ENCODE measurements at places on chromosomes 1 and 21.

DNA sequence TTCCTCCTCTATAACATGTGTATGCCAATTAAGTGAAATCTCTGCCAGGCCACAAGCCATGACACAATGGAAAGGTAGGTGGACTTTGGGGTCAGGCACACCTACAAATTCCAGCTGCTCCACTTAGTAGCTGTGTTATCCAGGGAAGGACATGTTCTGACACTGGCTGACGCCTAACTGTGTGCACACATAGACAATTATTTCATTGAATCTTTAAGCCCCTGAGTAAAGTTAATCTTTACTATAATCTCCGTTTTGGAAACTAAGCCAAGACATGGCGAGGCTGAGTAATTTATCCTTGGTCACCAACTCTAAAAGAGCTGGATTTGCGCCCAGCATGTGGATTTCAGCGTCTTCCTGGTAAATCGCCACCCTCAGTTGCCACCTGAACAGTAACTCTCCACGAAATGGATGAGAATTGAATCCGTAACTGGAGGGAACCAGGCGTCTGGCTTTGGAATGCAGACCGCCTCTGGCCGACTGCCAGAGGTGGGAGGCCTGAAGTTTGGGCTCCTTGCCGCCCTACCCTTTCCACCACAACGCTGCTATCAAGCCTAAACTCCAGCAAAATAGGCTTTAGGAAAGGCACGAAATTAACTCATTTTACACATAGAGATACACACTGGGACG, 888 bp upstream of the SNRPE start:
- no peak for DNase-seq

GRCh38 chr1:111142356-111142975, 2.4 kb downstream of the CEPT1 start:
- DNase-seq, result no peak

DNA sequence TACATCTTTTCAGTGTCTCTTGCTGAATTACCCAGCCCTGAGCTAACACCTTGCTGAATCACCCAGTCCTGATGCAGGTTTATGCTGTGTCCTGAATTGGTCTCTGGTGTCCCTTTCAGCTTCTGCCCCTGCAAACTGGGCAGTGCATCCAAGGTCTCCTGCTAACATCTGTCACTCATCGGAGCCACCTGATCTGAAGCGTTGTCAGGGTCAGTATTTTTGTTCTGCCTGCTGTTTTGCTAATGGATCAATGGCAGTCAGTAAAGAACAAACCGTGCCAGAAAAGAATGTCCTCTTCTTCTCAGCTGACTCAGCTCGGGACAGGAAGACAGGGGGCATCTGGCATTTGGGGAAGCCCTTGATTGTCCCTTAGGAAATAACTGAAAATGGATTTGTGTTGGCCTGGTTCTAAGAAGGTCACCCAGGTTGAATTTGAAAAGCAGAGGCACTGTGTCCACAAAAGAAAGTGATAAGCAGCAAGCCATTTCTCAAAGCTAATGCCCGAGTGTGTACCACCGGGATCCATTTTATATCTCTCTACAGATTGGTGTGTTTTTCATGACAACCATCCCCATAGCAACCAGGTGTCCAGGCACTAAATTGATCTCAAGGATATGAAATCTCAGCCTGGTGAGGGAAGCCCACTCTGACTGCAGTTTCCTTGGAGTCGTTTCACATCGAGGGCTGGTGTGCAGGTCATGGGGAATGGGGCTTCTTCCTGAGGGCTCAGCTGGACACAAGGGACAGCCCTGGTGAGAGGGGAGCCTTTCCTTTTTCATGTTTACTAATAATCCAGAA, 109.7 kb upstream of the IRF2BP2 start:
- no peak for DNase-seq

GRCh38 chr1:201870397-201870796, 18.3 kb upstream of the SHISA4 start:
- no peak for DNase-seq

- DNase-seq, result no peak
Measured at GRCh38 chr1:157799996-157800395, 19.9 kb downstream of the FCRL1 start.

- DNase-seq, result no peak
Measured at GRCh38 chr1:178168536-178168935, 74.6 kb downstream of the RASAL2 start.

GRCh38 chr1:221912230-221912629, 170.3 kb upstream of the DUSP10 start:
- no peak for DNase-seq

DNA sequence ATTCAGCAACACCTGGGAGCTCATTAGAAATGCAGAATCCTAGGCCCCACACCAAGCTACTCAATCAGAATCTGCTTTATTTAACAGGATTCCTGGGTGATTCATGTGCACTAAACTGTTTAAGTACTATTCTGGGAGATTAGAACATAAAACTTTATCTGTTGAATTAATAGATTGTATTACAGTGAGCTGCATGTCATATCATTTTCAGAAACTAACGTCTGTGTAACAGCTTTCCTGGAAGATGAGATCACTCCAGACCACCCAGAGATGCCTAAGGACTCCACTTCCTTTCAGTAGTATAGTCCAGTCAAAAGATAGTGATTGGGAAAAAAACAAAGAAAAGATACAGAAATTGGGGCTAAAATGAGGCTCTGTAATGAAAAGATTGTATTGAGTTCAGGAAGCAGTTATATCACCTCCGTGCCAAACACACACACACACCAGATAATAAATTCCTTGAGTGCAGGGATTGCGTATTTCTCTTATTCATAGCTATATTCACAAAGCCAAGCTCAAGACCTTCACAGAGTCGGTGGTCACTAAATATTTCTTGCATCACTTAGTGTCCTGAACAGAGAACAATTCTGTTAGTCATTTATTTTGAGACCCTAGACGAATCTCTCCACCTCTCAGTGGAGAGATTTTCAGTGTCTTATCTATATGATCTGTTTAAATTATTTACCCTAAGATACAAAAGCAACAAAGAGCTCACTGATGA, 178.2 kb downstream of the DSCAM start:
- DNase-seq, result no peak

- DNase-seq, result no peak
Measured at GRCh38 chr1:99849413-99849743, 783 bp upstream of the AGL start.

- no peak for DNase-seq
Measured at GRCh38 chr1:192005976-192006375, 152.3 kb upstream of the RGS18 start.

DNA sequence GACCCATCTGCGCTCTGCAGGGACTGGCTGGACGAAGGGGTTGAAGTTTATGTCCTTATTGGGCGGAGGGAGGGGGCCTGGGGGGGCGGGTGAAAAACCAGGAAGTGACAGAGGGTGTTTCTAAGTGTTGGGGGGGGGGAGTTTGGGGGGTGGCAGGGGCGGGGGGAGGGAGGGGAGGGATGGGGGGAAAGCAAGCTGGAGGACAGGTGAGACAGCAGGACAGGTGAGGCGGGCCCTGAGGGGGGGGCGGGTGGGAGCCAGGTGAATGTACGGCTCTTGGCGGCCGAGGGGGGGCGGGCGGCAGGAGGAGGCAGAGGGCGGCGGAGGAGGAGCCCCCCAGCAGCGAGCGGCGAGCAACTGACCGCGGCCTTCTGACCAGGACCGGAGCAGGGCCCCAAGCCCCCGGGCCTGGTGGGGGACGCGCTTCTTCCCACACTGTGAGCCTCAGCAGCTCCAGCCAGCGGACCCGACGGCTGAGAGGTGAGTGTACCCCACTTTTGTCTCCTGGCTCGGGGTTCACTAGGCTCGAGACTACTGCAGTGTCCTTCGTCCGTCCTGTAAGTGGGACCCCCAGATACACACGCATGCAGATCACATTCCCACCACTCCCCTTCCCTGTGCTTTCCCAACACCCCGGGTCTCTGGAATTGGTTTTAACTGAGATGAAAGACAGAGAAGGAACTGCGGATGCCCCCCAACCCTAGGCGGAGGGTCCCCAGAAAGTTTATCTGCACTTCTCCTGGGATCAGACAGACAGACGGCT, at the start of gene ZBTB7B:
Gene ZBTB7B (plus strand): TSS at position 339 of the 763 bp plus-strand sequence. CDS start 11,859 bp downstream, outside the sequence.
- DNase-seq, result peak; percentile 75

DNA sequence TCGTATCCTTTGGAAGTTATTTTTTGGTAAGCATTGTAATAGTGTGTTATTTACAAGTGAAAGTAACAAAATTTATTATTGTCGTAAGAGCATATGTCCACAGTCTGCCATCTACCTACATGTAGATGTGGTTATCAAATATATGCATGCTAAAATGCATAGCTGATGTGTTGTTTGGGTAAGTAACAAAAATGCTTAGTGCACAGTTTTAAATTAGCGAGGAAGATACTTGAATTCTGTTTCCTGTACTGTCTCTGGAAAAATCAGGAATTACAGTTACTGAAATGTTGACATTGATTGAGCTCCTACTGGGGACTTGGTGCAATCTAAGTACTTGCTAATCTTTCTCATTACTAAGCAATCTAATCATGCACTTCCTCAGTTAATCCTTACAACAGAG, 14.3 kb downstream of the WDR64 start:
- DNase-seq, result no peak

DNA sequence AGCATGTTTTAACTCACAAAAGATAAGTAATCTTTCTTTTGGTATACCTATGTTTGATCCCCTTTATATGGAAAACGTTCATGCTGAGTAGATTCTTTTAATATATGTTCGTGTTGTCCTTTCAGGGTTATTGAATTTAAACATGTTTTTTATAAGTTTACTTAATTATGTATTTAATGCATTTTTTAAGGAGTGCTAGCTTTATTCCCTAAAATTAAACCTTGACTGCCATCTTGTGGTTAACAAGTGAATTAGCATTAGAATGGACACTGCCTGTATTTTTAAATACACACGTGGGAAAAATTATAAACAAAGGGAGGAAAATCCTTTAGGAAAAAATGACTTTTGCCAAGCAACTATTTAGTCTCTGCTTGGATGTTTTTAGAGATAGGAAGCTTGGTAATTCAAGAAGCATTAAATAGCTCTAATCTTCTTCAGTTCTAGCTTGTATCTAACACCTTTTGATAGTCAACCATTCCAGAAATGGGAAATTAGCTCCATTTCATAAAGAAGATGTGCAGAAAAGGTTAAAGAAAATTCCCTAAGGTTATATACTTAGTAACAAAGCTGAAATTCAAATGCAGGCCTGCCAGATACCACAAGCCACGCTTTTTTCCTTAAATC, 43.0 kb downstream of the UBE2U start:
- no peak for DNase-seq

DNA sequence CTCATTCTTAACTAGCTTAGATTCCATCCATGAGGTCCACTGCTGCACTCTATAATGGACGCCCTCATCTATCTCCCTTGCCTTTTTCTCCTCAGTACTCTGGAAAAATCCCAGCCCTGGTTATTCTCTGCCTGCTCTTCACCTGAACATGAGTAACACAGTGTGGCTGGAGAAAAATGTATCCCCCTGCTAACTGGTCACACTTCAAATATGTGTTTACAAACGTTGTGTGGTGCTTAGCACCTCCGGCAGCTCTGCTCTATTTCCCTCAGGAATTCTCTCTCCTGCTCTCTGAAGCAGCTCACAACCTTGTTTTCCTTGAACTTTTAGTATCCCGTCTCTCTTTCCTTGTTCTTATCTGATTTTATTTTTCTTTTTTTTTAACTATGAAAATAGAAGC, 4.1 kb downstream of the SCCPDH start:
- DNase-seq, result no peak

GRCh38 chr1:154807048-154807591, 63.0 kb downstream of the KCNN3 start:
- DNase-seq, result no peak

DNA sequence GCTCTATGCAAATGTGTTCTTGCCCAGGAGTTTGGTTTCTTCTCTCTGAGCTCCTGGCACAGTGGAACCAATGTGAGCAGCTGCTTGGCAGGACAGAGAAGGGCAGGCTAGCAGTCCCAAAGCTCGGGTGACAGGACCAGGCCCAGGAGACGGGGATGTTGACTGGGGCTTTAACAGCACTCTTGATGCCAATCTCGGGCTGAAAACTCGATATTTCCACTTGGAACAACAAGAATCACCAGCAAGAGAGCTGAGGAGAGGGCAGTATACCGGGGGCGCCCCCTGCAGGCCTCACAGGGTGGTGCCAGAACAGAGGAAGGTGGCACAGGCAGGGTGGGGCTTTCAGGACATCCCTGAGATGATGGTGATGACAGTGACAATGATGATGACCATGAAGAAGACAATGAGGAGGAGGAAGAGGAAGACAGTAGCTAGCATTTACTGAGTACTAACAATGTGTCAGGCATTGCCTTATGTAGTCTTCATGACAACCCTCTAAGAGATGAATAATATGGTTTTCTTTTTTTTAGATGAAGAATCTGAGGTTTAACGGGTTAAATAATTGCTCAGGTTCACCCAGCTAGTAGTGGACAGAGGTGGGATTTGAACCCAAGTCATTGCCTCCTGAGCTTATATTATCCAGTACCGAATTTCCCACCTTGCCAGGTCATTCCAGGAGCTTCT, 2.7 kb upstream of the KCNJ9 start:
- peak; percentile 37 for DNase-seq

DNA sequence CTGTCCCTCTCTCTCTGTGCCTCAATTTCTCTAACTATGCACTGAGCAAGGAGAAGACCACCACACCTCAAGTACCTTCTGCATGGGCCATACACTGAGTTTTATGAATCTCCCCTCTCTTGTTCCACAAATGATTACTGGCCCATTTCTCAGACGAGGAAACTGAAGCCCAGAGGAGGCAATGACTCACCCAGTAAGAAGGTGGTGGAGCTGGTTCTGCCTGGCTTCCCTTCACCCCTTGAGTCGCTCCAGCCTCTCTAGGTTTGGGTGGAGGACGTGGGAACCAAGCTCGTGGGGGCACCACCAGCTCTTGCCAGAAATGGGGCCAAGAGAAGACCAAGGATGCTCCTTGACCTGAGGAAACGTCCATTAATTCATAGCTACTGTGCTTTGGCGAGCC, 21.3 kb upstream of the RUNX3 start:
- no peak for DNase-seq

DNA sequence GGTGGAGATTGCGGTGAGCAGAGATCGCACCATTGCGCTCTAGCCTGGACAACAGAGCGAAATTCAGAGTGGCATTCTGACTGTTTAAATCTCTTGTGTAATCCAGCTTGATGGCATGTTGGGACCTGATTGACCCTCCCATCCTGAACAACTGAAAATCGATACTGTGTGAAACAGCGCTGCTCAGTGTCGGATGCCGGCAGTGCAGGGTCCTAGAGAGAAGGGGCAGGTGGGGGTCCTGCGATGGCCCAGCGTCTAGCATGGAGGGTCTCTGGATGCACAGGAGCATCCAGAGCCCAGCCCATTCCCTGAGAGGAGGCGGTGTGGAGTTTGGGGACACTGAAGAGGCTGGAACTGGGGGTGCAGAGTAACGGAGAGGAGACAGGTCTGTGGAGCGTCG, 15.8 kb downstream of the AGT start:
- no peak for DNase-seq

DNA sequence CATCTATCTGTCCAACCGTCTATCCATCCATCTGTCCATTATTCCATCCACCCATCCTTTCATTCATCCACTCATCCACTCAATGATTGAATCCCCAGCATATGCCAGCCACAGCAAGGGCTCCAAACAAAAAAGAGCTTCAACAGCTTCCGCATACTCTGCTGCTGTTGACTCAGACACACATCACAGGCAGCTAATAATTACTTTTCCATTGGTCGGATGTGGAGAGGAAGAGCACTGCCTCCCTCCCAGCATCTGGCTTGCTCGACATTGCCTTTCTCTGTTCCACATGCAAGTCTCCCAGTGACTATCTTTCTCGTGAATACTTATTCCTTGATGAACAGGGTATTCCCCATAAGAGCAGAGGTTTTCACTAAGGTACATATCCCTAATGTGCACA, 176.5 kb downstream of the HIVEP3 start:
- no peak for DNase-seq

GRCh38 chr1:6075748-6076147, 30.1 kb downstream of the KCNAB2 start:
- no peak for DNase-seq

All from chondrocyte (in vitro differentiated cells).